CD4-positive, alpha-beta T cell treated with Interleukin-21 for 1 hour (primary cell): ENCODE measurements at places on chromosomes 12 and 14.

DNA sequence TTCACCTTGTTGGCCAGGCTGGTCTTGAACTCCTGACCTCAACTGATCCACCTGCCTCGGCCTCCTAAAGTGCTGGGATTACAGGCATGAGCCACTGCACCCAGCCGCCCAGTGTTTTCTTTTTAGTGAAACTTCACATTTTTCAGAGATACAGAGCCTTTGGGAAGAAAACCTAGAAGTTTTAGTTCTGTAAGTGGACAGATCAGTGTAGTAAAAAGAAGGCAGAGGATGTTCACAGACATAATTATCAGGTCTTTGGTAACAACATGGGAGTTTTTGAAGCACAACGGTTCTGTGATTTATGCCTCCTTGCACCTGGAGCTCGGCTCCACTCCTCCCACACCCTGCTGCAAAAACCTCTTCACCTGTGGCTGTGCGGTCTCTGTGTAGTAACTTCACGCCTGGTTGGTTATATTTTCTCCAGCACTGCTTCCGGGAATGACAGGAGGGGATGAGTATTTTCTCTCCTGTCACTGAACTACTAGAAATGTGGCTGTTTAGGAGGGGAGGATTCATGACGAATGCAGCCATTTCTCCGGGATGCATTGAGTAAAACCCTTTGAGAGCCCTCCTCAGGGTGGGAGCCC is 67.0 kb downstream of the ARF6 start:
- DNase-seq, result peak; percentile 40

DNA sequence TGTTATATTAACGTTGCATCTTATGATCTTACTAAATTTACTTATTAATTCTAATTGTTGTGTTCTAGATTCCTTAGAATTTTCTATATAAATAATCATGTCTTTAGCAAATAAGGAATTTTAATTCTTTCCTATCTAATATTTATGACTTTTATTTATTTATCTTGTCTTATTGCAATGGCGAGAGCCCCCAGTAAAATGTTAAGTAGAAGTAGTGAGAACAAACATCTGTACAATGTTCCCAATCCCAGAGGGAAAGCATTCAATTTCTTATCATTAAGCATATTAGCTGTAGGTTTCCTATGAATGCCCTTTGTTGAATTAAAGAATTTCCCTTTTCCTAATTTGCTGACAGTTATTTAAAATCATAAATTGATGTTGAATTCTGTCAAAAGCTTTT is 203.7 kb upstream of the OTX2 start:
- no peak for DNase-seq

DNA sequence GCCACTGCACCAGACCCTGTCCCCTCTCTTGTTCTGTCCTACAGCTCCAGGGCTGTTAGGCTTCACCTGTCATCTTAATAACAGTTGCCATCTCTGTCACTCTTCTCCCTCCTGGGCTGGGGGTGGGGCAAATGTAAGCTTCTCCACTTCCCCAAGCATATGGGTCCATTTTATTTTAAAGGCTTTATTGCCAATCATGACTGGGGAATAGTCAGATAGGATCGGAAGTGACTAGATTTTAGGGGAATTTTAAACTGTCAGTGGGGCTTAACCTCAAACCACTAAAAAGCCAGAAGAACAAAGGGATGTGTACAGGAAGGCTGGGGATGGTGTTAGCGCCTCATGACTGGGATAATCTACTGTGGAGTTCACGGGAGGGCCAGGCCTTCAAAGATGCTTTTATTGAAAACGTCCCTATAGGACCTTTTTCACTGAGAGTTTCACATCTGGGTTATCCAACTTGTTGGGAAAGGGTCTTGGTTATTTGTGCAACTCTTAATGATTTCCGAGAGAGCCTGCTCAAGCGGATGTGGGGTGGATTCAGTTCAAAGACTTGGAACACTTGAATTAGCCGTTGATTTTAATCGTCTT is 41.6 kb downstream of the CHST11 start:
- peak; percentile 75 for DNase-seq

GRCh38 chr14:97218691-97219430 is 421.7 kb downstream of the VRK1 start:
- peak; percentile 18 for DNase-seq

DNA sequence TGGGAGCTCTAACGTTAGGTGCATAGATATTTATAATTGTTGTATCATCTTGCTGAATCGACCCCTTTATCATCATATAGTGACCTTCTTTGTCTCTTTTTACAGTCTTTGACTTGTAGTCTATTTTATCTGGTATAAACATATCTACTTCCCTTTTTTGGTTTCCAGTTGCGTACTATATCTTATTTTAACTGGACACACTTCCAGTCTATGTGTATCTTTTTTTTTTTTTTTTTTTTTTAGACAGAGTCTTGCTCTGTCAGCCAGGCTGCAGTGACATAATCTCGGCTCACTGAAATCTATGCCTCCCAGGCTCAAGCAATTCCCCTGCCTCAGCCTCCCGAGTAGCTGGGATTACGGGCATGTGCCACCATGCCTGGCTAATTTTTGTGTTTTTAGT is 41.9 kb upstream of the ZFP36L1 start:
- no peak for DNase-seq

DNA sequence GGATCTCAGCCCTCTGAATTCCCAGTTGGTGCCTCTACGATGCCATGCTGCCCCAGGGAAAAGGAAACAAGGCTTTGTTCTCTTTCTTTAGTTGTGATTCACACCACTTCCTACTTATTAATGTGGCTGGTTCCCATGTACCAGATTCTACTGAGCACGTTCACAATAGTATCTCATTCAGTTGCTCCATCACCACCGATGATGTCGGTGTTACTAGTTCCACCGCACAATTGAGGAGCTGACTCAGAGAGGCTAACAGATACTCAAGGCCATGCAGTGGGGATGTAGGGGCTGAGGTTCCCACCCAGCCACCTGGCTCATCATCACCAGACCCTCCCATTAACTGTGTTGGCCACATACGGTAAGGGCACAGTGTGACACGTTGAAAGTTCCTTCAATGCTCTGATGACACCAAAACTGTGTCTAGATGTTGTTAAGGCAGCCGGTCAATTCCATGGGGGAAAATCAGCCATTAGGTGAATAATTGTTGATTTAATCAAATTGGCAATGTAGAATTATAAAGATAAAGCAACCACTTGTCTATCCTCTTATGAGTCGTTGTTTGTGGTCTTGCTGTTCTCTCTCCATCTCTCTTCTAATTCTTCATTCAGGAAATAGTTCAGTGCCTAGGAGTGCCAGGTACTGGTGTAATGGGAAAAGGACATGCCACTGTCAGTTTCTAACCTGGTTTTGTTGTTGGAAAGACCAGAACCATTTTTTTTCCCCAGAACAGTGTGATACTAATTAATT is 244.2 kb upstream of the CRY1 start:
- DNase-seq, result no peak
